Kidney (tissue), 22 donors: ENCODE measurements at places on chromosomes 7 and 10.

DNA sequence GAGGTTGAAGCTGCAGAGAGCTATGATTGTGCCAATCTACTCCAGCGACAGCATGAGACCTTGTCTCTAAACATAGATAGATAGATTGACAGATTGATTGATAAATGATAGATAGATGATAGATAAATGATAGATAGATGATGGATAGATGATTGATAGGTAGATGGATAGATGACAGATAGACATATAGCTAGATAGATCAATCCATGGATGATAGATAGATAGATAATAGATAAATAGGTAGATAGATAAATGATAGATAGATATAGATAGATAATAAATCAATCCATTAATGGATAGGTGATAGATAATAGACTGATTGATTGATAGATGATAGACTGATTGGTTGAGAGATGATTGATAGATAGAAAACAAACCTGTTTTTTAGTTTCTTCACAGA is 349.6 kb downstream of the PAXIP1 start:
- no peaks in the 10 kb centered on the region for H3K36me3 ChIP-seq
- DNase-seq = no peak
- no peak overlapping the region for H3K27ac ChIP-seq

DNA sequence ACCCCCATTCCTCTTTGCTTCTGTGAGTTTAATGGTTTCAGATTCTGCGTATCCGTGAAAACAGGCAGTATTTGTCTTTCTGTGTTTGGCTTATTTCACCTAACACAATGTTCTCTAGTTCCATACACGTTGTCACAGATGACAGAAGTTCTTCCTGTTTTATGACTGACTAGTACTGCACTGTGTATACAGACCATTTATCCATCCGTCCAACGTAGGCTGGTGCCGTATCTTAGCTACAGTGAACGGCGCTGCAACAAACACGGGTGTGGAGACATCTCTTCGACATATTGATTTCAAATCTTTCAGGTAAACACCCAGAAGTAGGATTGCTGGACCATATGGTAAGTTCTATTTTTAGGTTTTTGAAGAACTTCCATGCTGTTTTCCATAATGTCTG is 181.7 kb downstream of the PARD3 start:
- no peak overlapping the region for H3K27ac ChIP-seq
- peaks cover 14% of the 10 kb centered on the region for H3K4me1 ChIP-seq
- no peaks in the 10 kb centered on the region for H3K27me3 ChIP-seq
- DNase-seq = no peak
- no peak overlapping the region for H3K4me3 ChIP-seq

- peak; percentile 29 for DNase-seq
- no peaks in the 10 kb centered on the region for H3K36me3 ChIP-seq
Observed at GRCh38 chr7:82481499-82482097, 38.0 kb upstream of the CACNA2D1 start.

GRCh38 chr10:119341459-119342301 is 134.3 kb downstream of the GRK5 start:
- H3K4me3 ChIP-seq = no peak overlapping the region
- no peak overlapping the region for H3K27ac ChIP-seq
- DNase-seq = peak; percentile 86
- H3K36me3 ChIP-seq = no peaks in the 10 kb centered on the region
- H3K27me3 ChIP-seq = no peaks in the 10 kb centered on the region
- peaks cover 11% of the 10 kb centered on the region for H3K4me1 ChIP-seq

DNA sequence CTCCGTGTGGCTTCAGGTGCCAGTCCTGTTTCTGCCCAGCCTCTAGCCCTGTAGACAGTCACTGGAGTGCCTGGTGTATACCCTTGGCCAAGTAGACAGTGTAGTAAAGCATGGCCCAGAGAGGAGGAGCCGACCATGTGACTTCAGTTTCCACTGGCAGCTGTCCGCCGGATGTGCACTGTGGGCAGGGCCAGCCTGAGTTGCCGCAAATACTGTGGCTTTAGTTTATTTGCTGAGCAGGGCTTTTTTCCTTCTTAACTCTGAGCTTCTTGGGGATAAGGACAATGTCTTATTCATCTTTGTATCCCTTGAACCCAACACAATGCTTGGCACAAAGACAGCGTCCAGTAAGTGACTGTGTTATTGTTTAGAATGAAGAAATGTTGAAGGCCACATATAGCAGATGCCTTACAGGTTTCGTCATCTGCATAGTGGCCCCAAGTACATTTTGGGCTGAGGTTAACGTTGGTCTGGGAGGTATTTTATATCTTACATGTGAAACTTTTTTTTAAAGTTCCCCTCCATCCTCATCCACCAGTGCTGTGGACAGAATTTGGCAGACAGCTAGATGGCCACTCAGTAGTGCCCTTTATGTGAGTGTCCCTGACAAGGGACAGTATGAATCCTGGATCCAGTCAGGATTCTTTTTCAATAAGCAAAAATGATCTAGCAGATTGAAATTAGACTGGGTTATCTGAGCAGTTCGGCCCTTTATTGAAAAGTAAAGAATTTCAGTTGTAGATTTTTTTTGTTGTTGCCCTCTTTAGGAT is 40.6 kb downstream of the CYP17A1 start:
- peak; percentile 29 for DNase-seq
- peaks cover 3% of the 10 kb centered on the region for H3K36me3 ChIP-seq
- H3K27me3 ChIP-seq = no peaks in the 10 kb centered on the region
- peaks cover 40% of the 10 kb centered on the region for H3K4me1 ChIP-seq

DNA sequence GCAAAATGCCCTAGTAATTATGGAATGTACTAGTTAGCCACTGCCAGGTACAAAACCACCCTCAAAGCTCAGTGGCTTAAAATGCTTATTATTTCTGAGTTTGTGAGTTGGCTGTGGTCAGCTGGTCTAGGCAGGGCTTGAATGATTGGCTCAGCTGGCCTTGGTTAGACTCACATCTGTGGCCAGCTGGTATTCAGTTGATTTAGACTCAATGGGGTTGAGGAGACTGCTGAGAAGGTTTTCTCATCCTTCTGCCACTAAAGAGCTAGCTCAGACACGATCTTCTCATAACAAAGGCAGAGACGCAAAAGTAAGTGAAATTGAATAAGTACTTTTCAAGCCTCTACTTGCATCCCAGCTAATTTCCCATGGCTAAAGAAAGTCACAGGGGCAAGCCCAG is 57.1 kb upstream of the CYP2C18 start:
- no peaks in the 10 kb centered on the region for H3K27me3 ChIP-seq
- no peaks in the 10 kb centered on the region for H3K4me1 ChIP-seq
- no peak overlapping the region for H3K4me3 ChIP-seq
- no peak overlapping the region for H3K27ac ChIP-seq
- H3K36me3 ChIP-seq = no peaks in the 10 kb centered on the region
- no peak for DNase-seq

DNA sequence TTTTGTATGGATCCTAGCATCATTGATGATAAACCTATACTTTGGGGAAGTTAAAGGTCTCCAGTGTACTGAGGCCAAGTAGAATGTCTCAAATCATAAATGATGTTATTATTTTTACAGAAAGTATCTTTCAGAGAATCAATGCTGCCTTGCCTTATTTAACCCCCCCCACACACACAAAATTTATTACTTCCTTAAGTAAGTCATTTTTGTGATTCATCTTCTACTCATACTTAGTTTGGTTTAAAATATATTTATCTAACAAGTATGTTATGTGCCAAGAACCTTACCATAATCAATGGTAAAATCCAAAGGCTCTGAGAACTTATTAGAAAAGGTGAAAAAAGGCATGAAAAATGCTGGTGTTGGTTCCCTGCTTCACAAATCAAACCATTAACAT is 18.8 kb upstream of the CLDN12 start:
- DNase-seq = no peak
- H3K27ac ChIP-seq = no peak overlapping the region
- peaks cover 14% of the 10 kb centered on the region for H3K36me3 ChIP-seq
- H3K4me1 ChIP-seq = no peaks in the 10 kb centered on the region

- H3K27ac ChIP-seq = no peak overlapping the region
- DNase-seq = no peak
- H3K27me3 ChIP-seq = no peaks in the 10 kb centered on the region
Observed at GRCh38 chr10:93397020-93397419, 85.1 kb downstream of the MYOF start.

GRCh38 chr7:156582591-156583123 is 57.9 kb upstream of the RNF32 start:
- no peaks in the 10 kb centered on the region for H3K27me3 ChIP-seq
- no peak overlapping the region for H3K27ac ChIP-seq
- H3K36me3 ChIP-seq = no peaks in the 10 kb centered on the region

DNA sequence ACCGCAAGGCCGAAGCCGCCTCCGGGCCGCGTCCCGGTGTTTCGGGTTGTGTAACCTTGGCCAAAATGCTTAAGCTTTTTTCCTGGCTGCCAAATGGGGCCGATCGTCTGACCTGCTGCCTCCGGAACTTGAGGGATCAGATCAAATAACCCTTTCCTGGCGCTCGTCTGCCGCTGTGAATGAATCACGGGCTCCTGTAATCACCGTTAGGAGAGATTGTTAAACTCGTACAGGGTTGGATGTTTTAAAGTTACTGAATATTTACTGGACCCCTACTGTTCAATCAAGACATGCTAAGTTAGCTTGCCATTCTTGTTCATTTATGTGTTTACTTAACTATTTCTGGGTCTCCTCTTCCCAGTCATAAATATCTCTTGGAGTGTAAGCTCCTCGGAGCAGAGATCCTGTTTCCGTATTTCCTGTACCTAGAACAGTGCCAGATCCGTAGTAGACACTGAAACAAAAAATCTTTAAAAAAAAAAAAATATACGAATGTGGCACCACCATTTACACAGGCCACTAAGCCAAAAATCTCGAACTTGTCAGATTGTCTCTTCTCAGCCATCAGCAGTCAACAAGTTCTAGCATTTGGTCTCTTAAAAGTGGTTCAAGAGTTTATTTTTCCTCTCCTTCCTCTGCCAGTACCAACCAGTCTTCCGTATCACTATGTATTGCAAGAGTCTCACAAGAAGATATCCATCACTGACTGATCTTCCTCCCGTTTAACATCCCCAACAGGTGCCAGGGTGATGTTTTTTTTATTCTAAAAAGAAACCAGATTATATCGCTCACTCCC is 650 bp upstream of the TM9SF3 start:
- peaks cover 6% of the 10 kb centered on the region for H3K4me1 ChIP-seq
- peak overlapping the region; percentile 67 for H3K4me3 ChIP-seq
- peak overlapping the region; percentile 92 for H3K27ac ChIP-seq
- no peaks in the 10 kb centered on the region for H3K36me3 ChIP-seq
- H3K27me3 ChIP-seq = no peaks in the 10 kb centered on the region
- no peak for DNase-seq

DNA sequence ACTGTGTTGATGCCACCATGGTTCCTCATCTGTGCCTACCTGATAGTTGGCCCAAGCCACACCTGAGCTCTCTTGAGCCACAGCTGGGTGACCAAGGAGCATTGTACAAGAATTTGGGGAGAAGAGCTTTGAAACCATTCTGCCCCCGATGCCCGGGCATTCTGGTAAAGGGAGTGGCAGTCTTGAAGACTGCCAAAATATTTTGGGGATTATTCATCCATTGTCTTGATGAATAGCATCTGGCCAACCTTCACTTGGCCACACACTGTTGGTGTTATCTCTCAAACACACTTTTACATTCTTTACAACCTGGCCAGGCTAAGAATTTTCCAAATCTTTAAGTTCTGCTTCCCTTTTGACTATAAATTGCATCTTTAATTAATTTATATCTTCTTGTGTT is 113.1 kb upstream of the PCBD1 start:
- DNase-seq = no peak
- H3K4me3 ChIP-seq = no peak overlapping the region
- H3K36me3 ChIP-seq = no peaks in the 10 kb centered on the region
- H3K4me1 ChIP-seq = no peaks in the 10 kb centered on the region
- no peak overlapping the region for H3K27ac ChIP-seq

DNA sequence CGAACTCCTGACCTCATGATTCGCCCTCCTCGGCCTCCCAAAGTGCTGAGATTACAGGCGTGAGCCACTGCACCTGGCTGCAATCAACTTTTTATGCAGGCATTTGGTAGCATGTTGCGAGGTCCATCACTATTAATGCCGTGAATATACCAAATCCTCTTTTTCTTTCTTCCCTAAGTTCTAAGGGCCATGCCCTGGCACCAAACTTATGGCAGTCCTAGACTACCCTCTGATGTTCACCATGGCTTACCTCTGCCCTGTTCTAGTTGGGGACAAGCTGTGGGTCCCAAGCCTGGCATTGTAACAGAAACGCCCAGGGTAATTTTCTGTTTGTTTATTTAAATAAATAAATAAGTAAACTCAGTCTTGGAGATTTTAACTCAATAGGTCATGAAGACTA is 13.3 kb downstream of the PRSS2 start:
- no peak overlapping the region for H3K4me3 ChIP-seq
- H3K27ac ChIP-seq = no peak overlapping the region
- DNase-seq = no peak
- no peaks in the 10 kb centered on the region for H3K4me1 ChIP-seq
- H3K36me3 ChIP-seq = no peaks in the 10 kb centered on the region
- H3K27me3 ChIP-seq = no peaks in the 10 kb centered on the region

DNA sequence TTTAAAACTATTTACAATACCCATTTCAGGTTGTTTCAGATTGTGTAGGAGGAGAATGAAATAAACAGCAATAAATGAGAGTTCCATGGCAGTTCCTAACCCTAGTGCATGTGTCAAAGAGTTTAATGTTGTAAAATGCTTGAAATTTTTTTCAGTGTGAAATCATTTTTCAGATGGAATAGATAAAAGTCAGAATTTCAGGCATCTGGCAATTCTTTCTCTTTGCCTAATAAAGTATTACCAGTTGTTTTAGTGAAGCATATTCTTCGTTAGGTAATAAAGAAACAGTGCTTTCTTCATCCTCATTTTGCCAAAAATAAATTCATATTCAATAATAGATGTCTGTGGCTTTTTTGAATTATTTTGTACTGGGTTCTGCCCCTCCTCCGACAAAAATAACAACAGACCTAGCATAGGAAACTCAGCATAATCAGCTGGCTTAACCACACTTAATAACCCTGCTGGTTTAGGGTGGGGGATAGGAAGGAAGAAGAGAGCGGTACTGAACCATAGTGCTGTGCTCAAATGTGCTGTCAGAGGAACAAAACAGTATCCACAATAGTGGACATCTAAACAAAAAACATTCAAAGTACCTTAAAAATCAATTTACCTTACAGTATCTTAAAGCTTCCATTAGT is 39.1 kb downstream of the MINDY3 start:
- H3K27ac ChIP-seq = no peak overlapping the region
- H3K4me3 ChIP-seq = no peak overlapping the region
- H3K4me1 ChIP-seq = no peaks in the 10 kb centered on the region
- H3K27me3 ChIP-seq = no peaks in the 10 kb centered on the region
- DNase-seq = no peak

- DNase-seq = no peak
- H3K27me3 ChIP-seq = no peaks in the 10 kb centered on the region
- H3K27ac ChIP-seq = no peak overlapping the region
- H3K4me3 ChIP-seq = no peak overlapping the region
Observed at GRCh38 chr7:72435366-72435765, 23.2 kb upstream of the CALN1 start.

DNA sequence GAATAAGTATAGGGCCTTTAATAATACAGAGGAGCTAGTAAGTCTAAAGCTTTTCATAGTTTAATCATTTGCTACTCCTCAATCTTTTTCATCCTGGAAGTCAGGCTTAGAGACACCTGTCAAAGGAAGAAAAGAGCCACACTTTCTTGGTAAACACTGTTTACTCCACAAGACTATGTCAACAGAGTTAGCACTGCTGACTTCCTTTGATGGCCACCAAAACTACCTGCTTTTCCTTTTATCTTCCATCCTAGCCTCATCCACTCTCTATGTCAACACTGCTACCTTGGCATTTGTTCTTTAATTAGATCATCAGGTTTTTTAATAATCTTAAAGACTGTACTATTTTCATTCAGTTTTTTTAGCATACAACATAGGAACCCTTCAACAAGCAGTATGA is 106.2 kb downstream of the ELAPOR2 start:
- H3K4me3 ChIP-seq = no peak overlapping the region
- no peak for DNase-seq
- H3K27me3 ChIP-seq = no peaks in the 10 kb centered on the region
